ENCODE measurements at places on chromosomes 11 and 22.

- DNase-seq, result peak; percentile 64
Measured at GRCh38 chr11:59053387-59053786, 32.7 kb upstream of the GLYATL1B start.

- DNase-seq, result peak; percentile 28
Measured at GRCh38 chr11:108926171-108926840, 261.4 kb downstream of the DDX10 start.

DNA sequence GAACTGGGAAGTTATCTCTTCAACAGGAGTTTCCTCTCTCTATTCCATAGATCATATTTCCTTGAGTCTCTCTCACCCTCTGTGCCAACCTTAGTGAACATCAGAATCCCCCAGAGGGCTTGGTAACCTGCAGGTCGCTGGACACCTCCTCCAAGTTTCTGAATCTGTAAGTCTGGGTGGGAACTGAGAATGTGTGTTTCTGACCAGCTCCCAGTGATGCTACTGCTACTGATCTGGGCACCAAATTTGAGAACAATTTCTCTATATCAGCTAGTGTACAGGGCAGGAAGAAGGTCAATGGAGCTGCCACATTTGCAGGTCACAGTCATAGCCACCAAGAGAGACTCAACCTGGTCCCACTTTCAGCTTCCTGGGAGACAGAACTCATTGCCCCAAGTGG is 62.9 kb downstream of the RCN1 start:
- no peak for DNase-seq

DNA sequence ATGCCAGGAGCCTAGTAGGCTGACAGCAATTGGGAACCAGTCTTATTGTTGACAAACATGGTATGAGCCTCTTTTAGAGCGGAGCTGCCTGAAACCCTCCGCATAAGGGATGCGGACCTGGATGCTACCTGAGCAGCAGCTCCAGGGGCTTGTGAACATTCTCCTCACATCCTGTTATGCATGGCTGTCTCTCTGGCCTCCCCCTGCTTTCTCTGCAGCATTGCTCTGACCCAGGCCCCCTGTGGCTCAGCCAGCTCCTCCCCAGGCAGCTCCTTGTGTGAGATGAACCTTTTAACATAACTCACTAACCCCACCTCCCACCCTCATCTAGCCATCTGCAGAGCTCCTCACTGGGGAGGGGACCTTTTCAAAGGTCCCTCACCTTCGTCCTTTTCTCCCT is 6.0 kb downstream of the BMAL1 start:
- no peak for DNase-seq

DNA sequence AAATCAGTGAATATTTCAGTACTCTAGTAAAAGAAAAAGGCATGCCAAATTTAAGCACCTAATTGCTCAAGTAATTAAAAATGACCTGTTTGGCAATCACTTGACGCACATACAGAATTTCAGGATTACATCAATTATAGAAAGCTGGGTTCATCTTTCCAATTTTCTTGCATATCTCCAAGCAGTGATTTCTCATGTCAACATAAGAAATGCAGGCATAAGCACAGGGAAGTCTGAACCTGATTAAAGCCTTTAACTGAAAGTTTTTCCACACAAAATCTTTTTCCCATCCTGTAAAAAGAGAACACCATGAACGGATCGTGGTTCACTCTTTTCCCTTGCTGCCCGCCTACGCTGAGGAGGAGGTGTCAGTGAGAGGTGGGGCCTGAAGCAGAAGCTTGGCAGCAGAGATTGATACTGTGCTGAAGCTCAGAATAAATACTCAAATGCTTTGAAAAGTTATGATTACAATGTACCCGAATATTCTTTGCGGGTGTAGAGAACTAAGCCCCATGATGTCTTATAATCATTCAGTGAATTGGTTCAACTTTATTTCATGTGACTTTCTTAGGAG is 704.1 kb upstream of the CCDC90B start:
- DNase-seq, result no peak

GRCh38 chr11:16252373-16252772 is 104.0 kb downstream of the SOX6 start:
- DNase-seq, result peak; percentile 12

GRCh38 chr11:46461461-46461927 is 69.9 kb upstream of the CHRM4 start:
- DNase-seq, result no peak

DNA sequence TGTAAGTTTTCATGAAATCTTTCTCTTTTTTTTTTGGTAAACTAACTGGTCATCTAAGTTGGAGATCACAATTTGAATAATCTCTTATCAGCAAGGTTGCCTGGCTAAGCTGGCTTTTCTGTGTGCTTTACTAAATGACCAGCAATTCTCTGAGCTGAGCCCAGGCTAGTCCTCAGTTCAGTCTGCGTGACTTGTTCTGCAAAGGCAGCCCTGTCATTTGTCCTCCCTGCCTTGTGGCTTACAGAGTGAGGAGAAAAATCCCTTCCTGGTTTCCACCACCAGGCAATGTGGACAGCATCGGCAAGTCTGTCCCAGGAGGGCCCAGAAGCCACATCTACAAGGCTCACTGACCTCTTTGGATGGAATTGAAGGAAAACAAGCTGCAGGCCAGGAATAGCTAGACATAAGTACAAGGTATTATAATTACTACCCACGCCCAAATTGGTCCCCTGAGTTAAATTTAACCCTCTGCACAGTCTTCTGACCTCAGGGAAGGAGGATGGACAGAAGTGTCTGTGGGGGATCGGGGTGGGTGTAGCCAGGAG is 108.6 kb downstream of the SCN3B start:
- no peak for DNase-seq

DNA sequence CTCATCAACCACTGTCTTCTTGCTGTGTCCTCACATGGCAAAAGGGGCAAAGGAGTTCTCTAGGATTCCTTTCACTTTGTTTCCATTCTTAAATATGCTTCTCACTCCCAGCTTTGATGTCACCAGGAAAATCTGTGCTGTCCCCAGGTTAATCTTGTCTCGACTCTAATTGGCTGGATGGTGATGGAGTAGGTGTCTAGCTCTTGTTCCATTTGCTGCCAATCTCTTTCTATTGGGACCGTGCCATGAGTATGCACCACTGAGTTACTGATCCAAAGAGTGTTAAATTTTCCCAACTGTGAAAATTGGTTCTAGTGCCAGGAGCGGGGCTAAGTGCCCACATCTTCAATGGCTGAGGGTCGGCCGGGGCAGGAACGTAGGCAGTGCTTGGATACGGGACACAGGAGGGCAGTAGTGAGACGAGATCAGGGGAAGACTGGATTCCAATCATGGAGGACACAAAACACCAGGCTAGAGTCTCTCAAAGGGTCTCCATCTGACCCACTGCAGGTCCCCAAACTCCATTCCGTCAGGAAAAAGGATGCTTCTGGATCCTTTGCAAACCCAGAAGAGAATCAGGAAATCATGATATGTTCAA is 47.7 kb upstream of the CSNK2A3 start:
- DNase-seq, result no peak

DNA sequence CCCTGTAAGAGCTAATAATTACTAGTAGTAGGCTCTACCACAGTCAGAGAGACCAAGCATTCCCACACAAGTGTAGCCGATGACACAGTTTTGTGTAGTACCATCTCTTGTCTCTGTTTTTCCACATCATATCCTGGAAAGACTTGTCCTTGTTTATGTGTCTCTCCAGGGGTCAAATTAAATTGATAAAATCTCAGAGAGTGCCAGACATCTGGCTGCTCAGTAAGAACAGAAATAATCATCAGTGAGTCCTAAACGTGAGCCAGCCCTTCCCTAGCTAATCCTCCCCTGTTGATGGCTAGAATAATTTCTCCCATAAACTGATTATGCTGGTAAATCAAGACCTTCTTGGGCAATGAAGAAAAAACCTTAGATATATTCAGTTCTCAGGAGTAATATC is 111.4 kb upstream of the GRAMD1B start:
- DNase-seq, result no peak

GRCh38 chr11:129803533-129803932 is 12.1 kb upstream of the TMEM45B start:
- DNase-seq, result no peak

- peak; percentile 78 for DNase-seq
Measured at GRCh38 chr22:44026630-44027511, 2.8 kb downstream of the PARVB start.

DNA sequence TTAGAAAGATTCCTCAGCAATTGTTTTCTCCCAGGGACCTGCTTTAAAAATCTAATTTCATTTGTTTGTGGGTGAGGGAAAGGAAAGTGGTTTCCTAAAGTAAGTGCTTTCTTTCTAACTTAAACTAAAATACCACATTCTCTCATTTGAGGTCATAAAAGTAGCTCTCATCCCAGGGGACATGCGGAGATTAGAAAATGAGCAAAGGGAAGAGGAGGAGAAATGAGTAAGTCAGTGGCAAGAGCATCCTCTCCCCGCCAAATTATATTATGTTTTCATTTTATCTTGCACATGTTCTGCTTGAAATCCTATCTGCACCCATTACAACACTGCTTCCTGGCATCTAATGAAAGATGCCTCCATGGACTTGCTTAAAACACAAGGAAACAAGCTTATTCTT is 191.4 kb downstream of the ARHGAP42 start:
- peak; percentile 57 for DNase-seq

- DNase-seq, result no peak
Measured at GRCh38 chr11:132886335-132886734, 646.0 kb downstream of the OPCML start.

GRCh38 chr11:46234311-46234710 is 43.2 kb upstream of the CREB3L1 start:
- DNase-seq, result no peak

DNA sequence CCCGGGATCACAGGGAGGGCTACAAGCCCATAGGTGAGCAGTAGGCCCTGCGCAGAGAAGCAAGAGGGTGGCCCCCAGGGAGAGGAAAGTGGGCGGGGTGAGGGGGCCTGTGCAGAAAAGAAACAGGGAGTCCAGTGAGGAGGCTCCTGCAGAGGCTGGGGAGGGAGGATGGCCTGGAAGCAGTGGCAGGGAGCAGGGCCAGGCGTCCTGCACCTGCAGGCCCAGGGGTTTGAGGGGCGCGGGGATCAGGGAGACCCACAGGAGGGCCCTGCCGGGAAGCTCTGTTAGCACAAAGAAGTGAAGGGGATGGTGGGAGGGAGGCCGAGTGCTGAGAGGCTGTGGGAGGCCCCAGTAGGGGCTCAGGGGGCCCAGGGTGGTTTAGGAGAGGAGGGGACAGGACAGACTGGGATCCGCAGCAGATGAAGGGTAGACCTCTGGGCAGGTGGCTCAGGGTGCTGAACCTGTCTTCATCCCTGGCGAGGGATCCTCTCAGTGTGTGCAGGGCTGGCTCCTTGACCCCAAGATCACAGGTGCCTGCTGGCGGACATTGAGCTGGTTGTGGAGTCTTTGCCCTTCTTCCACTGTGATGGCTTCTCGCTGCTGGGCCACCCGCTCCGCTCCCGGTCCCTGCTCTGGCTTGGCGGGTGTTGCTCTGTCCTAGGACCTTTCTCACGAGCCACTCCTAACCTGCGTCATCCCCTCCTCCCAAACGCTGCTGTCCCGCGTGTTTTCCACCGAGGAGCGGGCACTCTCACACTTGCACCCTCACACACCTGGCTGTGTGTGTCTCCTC is 31.8 kb upstream of the CELSR1 start:
- no peak for DNase-seq

DNA sequence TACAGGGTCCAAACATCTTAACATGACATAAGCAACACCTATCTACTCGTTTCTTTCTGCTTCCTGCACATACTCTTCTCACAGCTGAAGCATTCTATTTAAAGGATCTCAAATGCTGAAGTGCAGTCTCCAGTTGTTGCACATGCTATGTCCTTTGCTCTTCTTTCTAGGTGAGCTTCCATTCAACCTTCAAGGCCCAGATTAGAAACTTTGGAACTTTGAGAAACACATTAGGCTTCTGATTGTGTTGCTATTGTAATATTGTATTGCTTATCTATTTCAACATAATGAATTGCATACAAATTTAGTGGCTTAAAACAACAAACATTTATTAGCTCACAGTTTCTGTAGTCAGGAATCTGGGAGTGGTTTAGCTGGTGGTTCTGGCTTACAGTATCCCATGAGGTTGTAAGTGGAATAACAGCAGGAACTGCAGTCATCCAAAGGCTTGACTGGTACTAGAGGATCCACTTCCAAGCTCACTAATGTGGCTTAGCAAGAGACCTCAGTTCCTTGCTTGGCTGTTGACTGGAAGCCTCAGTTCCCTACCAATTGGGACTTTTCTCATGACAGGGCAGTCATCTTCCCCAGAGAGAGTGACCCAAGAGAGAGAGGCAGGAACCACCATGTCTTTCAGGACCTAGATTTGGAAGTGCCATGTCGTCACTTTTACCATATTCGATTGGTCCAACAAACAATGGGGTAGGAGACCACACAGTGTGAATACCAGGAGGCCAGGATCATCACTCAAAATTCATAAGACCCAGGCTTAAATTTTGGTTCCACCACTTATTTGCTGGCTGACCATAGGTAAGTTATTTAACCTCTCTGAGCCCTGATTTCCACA is 27.2 kb upstream of the RASSF10 start:
- peak; percentile 10 for DNase-seq

- no peak for DNase-seq
Measured at GRCh38 chr22:22919041-22919440, 31.4 kb downstream of the IGLL5 start.

GRCh38 chr11:13297917-13298356 is 20.3 kb downstream of the BMAL1 start:
- DNase-seq, result no peak

DNA sequence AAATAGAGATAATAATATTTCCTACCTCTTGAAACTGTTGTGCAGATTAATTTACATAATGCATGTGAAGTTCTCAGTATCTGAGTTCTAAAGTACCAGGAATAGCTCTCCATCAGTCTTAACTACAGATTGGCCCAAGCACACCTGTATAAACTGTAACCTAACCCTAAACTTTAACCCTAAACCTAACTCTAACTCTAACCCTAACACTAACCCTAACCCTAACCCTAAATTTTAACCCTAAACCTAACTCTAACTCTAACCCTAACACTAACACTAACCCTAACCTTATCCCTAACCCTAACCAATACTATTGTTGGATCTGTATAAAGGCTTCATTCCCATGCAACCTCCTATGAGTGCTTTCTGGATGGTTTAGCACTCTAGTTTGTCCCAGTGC is 1445.9 kb upstream of the TENM4 start:
- no peak for DNase-seq

DNA sequence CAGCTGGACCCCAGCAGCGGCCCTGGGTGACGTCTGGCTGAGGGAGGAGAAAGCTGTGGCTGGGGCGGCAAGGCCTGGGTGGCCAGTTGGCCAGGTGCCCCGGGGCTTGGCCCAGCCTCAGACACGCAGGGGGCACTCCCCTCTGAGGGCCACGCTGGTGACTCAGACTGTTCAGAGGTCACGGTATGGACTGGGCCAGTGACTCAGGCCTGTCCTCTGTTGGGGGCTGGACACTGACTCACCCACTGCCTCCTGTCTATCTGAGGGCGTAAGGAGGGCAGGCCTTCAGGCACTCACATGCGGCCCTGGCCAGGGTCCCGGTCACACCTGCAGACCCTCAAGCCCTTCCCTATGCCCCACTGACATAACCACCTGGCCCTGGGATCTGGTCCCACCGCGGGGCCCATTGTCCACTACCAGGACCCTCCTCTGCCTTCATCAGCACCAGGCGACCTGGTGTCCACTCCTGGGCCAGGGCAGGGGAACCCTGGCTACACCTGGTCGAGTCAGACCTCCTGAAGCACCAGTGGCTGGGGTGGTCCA is 3.7 kb upstream of the MUC5AC start:
- peak; percentile 81 for DNase-seq

GRCh38 chr11:7538466-7539454 is 25.0 kb downstream of the PPFIBP2 start:
- DNase-seq, result no peak
